ENCODE measurements at places on chromosomes 2 and 18.

DNA sequence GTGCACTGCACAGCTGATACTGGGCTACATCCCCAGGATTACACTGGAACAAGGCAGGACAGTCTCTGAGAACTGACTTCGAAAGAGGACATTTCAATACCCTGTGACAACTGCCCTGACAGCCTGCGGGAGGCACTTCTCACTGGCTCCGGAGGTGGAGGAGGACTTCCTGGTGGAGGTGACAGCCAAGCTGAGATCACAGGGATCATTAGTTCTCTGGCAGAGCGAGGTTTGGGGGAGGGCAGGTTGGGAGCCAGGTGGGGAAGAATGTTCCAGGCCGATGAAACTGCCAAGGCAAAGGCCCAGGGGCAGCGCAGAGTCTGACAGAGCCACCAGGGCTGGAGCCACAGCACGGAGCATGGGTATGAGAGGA lies 28.0 kb upstream of the NPAS2 start:
- no peaks in the 10 kb centered on the region for H3K27me3 ChIP-seq
- no peak overlapping the region for H3K27ac ChIP-seq

- H3K36me3 ChIP-seq, result no peaks in the 10 kb centered on the region
- no peaks in the 10 kb centered on the region for H3K4me1 ChIP-seq
- no peak overlapping the region for H3K27ac ChIP-seq
- DNase-seq, result no peak
- no peak overlapping the region for H3K4me3 ChIP-seq
Measured at GRCh38 chr2:45979065-45979464, 318.1 kb upstream of the EPAS1 start.

- H3K27me3 ChIP-seq, result no peaks in the 10 kb centered on the region
- no peak overlapping the region for H3K4me3 ChIP-seq
- H3K36me3 ChIP-seq, result no peaks in the 10 kb centered on the region
- no peak for DNase-seq
- H3K4me1 ChIP-seq, result no peaks in the 10 kb centered on the region
- H3K27ac ChIP-seq, result no peak overlapping the region
Measured at GRCh38 chr2:46067501-46068305, 229.5 kb upstream of the EPAS1 start.

GRCh38 chr2:102895376-102895775 lies 133.5 kb downstream of the TMEM182 start:
- H3K27ac ChIP-seq, result no peak overlapping the region
- H3K4me1 ChIP-seq, result no peaks in the 10 kb centered on the region
- DNase-seq, result no peak
- no peaks in the 10 kb centered on the region for H3K27me3 ChIP-seq
- no peaks in the 10 kb centered on the region for H3K36me3 ChIP-seq

DNA sequence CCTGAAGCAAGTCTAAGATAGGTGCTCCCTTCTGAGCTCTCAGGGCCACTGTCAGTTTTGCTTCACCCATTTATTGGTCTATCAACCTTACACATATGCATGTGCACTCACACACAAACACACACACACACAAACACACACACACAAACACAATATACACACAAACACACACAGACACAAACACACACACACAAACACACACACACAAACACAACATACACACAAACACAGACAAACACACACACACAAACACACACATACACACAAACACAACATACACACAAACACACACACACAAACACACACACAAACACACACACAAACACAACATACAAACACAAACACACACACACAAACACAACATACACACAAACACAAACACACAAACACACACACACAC lies 181.6 kb upstream of the KLHL29 start:
- no peak for DNase-seq
- no peak overlapping the region for H3K27ac ChIP-seq
- H3K4me1 ChIP-seq, result no peaks in the 10 kb centered on the region
- H3K36me3 ChIP-seq, result no peaks in the 10 kb centered on the region

DNA sequence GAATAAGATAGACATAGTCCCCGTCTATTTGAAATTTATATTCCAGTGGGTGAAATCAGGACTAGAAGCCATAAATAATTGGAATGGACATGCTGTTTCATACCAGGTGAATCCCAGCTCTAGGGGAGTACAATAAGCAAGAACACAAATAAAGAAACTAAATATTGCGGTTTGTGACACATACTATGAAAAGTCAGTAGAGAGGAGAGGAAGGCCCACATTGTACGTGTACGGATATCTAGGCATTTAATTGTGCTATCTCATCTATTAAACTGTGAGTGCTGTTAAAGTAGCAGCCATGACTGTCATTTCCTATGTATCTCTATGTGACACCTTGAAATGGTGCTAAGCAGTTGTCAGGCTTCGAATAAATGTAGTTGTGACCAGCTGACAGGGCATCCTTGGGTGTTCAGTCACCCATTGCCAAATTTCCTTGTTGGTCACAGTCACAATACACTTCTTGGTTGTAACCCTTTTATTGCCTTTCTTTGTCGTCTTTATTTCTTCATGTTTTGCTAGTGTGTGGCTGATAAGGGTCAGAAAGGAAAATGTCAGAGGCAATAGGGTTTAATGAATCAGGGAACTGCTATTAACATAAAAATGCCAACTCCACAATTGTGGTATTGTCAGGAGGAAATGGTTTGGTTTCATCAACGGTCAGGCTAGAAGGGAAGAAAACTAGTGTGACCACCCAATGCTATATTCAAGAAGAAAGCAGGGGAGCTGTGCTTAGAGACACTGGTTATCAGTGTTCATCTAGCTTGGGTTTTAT lies 31.5 kb downstream of the CPO start:
- H3K4me1 ChIP-seq, result peaks cover 55% of the 10 kb centered on the region
- no peaks in the 10 kb centered on the region for H3K27me3 ChIP-seq
- H3K27ac ChIP-seq, result no peak overlapping the region
- no peaks in the 10 kb centered on the region for H3K36me3 ChIP-seq

DNA sequence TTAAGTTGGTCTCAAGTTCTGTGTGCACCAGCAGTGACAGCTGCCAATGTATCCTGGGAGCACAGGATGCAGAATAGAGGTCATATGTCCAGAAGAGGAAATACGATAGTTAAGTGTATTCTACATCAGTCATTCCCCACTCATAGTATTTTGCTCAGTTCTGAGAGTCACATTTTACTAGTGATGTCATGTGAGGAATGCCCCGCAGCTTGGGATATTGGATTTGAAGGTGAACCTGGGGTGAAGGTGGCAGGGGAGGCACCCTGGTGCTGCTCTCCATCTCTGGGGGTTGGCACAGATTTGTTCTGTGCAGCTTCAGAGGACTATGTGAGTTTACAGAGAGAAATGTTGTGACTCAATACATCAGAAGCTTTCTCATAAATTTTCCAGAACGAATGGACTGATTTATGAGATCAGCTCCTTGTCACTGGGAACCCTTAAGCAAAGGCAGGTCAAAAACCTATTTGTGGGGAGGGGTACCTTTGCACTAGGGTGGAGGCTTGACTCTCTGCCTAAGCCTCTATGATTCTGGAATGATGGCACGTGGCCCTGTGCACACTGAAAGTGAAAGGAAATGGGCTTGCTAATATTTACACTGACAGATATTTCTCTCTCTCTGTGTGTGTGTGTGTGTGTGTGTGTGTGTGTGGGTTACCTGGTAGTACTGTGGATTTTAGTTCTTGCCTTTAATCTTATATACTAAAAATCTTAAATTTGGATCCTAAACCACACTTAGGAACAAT lies 95.9 kb downstream of the NEB start:
- peak overlapping the region; percentile 43 for H3K4me3 ChIP-seq
- no peaks in the 10 kb centered on the region for H3K27me3 ChIP-seq

GRCh38 chr18:21980744-21981143 lies 188.6 kb upstream of the GATA6 start:
- no peaks in the 10 kb centered on the region for H3K27me3 ChIP-seq
- H3K36me3 ChIP-seq, result no peaks in the 10 kb centered on the region
- no peaks in the 10 kb centered on the region for H3K4me1 ChIP-seq
- no peak for DNase-seq

- H3K27ac ChIP-seq, result no peak overlapping the region
- H3K4me3 ChIP-seq, result no peak overlapping the region
- H3K36me3 ChIP-seq, result no peaks in the 10 kb centered on the region
- H3K27me3 ChIP-seq, result no peaks in the 10 kb centered on the region
- no peaks in the 10 kb centered on the region for H3K4me1 ChIP-seq
- DNase-seq, result no peak
Measured at GRCh38 chr2:104523921-104524320, 330.0 kb upstream of the POU3F3 start.

- H3K4me3 ChIP-seq, result no peak overlapping the region
- H3K36me3 ChIP-seq, result no peaks in the 10 kb centered on the region
- H3K27ac ChIP-seq, result no peak overlapping the region
- H3K4me1 ChIP-seq, result no peaks in the 10 kb centered on the region
Measured at GRCh38 chr2:98012561-98012991, 16.8 kb upstream of the TMEM131 start.

DNA sequence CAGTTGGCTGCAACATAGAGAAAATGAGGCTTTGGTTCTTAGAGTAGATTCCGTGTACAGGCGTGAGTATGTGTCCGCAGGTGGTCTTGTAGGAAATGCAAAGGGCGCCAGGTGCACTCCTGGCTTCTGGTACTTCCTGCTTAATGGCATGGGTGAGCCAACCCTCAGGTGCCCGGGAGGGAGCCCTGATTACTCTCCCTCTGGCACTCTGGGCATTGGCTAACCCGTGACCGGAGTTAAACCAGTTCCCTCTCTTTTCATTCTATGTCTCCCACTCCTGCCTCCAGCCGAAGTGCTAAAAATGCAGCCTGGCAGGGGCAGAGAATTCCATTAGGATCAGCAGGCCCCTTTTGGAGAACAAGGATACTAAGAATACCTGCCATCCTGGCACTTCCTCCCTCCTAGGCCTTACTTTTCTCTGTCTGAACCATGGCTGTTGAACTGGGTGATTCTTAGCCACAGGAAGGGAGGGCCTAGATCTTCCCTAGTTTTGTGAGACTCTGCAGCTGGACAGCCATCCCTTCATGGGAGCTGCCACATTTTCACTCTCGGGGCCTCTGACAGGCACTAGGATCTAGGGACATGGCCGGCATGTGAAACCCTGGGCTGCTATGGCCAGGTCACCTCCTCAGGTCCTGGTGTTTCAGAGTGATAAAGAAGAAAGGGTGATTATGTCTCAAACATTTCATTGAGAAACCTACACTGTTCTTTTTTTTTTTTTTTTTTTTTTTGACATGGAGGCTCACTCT lies 6.5 kb downstream of the MERTK start:
- H3K36me3 ChIP-seq, result no peaks in the 10 kb centered on the region
- no peaks in the 10 kb centered on the region for H3K27me3 ChIP-seq
- DNase-seq, result no peak
- peaks cover 85% of the 10 kb centered on the region for H3K4me1 ChIP-seq
- H3K27ac ChIP-seq, result peak overlapping the region; percentile 31
- peak overlapping the region; percentile 9 for H3K4me3 ChIP-seq

- DNase-seq, result no peak
- H3K27me3 ChIP-seq, result no peaks in the 10 kb centered on the region
- H3K27ac ChIP-seq, result no peak overlapping the region
- no peaks in the 10 kb centered on the region for H3K36me3 ChIP-seq
Measured at GRCh38 chr2:74010087-74010541, 25.4 kb downstream of the TET3 start.

GRCh38 chr2:2702385-2702784 lies 371.3 kb upstream of the MYT1L start:
- H3K36me3 ChIP-seq, result no peaks in the 10 kb centered on the region
- no peak overlapping the region for H3K27ac ChIP-seq
- H3K4me1 ChIP-seq, result no peaks in the 10 kb centered on the region
- no peak for DNase-seq
- H3K27me3 ChIP-seq, result no peaks in the 10 kb centered on the region

DNA sequence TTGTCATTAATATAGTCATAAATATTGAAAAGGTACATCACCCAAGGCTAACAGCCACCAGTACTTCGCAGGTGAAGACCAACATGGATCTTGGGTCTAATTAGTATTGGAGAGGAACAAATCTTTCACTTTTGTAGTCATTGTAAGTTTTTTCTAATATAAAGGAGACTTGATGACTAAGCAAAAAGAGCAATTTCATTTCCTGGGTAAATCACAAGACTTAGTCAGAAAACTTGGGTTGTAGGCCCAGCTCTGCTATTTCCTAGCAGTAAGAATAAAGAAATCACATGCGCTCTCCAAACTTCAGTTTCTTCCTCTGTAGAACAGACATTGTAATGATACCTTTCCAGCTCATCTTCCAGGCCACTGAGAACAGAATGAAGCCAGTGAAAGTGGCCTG lies 40.9 kb downstream of the NRP2 start:
- H3K27ac ChIP-seq, result no peak overlapping the region
- no peaks in the 10 kb centered on the region for H3K27me3 ChIP-seq
- peaks cover 20% of the 10 kb centered on the region for H3K36me3 ChIP-seq
- H3K4me3 ChIP-seq, result no peak overlapping the region
- no peak for DNase-seq

GRCh38 chr18:80088823-80089222 lies 20.2 kb upstream of the ADNP2 start:
- no peak overlapping the region for H3K27ac ChIP-seq
- H3K4me1 ChIP-seq, result no peaks in the 10 kb centered on the region
- H3K36me3 ChIP-seq, result no peaks in the 10 kb centered on the region
- H3K27me3 ChIP-seq, result no peaks in the 10 kb centered on the region
- no peak overlapping the region for H3K4me3 ChIP-seq

DNA sequence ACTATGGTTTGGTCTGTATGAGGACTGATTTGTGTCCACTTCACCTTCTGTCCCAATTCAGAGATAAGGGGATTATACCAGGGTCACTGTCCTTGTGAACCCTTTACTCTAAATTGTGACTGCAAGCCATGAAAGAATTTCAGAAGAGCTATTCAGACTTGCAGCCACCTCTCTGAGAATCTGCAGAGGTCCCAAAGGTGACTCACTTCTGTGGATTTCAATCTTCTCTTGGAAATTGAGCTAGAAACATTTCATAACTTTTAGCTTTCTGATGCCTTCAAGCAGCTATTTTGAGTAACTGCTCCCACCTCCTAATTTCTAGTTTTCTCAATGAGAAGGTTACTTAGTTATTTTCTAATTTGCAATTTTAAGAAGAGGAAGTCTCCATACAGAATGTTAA lies 1242.4 kb upstream of the ACVR2A start:
- no peak overlapping the region for H3K4me3 ChIP-seq
- no peaks in the 10 kb centered on the region for H3K36me3 ChIP-seq
- no peak for DNase-seq
- no peaks in the 10 kb centered on the region for H3K4me1 ChIP-seq
- H3K27me3 ChIP-seq, result no peaks in the 10 kb centered on the region
- no peak overlapping the region for H3K27ac ChIP-seq

GRCh38 chr2:100606726-100607343 lies 44.0 kb downstream of the PDCL3 start:
- H3K4me3 ChIP-seq, result no peak overlapping the region
- H3K36me3 ChIP-seq, result no peaks in the 10 kb centered on the region
- H3K27ac ChIP-seq, result no peak overlapping the region
- H3K4me1 ChIP-seq, result peaks cover 10% of the 10 kb centered on the region
- DNase-seq, result no peak
- H3K27me3 ChIP-seq, result no peaks in the 10 kb centered on the region
